ENCODE measurements at places on chromosomes 7 and 10.

GRCh38 chr7:51680594-51681399 lies 364.2 kb upstream of the COBL start:
- DNase-seq = no peak

DNA sequence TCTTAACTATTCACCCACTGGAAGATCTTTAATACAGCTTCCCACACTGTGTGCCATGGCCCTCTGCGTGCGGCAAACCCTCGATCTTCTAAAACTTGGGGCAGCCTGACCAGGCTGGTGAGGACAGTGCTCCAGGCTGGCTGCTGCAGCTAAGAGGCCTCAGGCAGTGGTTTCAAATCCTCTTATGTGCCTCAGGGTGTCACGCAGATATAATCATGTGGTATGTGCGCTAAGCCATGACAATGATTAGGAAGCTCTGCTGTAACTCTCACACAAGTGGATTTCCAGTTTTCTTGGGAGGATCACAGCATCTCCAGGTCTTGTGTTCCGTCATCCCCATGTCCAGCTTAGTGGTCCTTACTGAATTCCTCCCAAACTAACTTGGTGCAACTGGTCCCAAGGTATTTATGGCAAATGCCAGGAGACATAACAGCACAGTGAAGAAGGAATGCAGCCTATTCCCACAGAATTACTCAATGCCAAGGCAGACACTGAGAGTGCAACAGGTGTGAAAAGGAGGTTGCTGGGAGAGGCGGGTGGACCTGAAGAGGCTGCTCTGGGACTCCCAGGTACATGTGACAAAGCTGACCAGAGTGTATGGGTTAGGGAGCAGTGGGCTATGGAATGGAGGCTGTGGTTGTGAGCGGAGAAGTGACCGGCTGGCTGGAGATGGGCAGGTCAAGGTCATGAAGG lies 2.3 kb downstream of the HPS1 start:
- no peak for DNase-seq

DNA sequence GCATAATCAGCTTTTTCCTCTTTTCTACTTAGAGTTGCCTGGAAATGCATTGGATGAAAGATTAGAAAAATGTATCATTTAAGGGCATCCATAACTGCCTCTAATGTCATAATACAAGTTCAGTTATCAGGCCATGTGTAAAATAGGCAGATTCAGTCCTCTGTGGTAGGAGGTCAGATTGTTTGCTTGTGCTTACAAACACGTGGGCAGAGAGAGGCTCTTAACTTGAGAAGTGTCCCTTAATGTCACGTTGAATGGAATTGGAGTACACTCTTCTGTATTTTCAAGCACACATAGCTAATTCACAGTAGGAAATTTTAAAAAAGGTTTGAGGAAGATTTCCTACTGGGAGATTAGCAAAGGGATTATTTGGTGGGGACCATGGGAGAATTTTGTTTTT lies 359.8 kb upstream of the MTPN start:
- DNase-seq = no peak

GRCh38 chr10:100912013-100912604 lies 654 bp upstream of the SLF2 start:
- DNase-seq = no peak
